ENCODE measurements at places on chromosomes 5 and 9.

DNA sequence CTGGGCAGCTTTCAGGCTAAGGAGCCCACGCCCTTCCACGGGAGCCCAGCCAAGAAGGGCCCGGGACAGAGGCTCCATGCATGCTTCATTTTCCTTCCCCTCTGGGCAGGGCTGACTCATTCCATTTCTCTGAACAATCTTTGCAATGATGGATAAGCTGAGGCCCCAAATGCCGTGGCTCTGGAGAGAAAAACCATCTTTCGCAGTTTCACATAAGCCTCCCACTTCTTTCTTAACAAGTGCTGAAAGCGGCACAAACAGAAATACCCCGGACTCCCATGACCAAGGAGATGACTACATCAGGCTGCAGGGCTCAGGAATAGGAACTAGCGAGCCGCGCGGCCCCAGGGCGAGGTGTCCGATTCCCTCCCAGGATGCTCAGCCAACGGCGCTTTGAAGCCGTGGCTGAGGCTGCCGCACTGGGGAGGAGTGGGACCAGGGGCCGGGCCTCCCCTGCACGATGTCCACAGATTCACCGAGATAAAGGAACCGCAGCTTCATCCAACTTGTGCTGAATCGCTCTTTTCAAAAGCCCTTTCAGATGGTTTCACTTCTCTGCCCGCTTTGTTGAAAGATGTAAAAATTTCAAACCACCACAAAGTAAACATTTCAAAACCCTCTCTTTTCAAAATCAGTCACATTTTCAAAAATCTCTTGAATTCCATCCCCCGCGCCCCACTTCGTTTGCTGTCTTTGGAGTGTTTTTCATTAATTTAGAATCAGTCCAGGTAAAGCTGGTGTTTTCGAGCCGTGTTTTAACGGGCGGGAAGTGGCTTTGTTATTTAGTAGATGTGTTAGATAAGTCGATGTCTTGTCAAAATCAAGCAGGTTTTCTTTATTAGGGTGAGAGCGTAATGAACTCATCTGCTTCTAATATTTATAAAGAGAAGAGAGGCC, 96.5 kb upstream of the LMX1B start:
- DNase-seq = peak; percentile 49

- no peak for DNase-seq
Measured at GRCh38 chr5:69502367-69502766, 9.8 kb downstream of the OCLN start.

DNA sequence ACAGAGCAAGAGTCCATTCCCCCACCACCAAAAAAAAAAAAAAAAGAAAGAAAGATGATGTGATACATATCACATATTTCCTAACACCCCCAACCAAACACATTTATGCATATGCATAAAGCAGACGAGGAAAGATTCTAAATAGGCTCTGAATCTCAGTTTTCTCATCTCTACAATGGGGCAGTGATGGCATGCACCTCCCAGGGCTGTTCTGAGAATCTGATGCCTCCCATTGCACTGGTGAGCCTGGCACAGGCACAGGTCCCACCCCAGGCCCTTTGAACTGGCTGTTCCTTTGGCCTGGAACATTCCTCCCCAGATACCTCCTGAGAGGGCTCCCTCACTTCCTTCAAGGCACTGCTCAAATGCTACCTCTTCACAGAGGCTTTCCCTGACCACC, 116.5 kb downstream of the C9orf50 start:
- DNase-seq = no peak

DNA sequence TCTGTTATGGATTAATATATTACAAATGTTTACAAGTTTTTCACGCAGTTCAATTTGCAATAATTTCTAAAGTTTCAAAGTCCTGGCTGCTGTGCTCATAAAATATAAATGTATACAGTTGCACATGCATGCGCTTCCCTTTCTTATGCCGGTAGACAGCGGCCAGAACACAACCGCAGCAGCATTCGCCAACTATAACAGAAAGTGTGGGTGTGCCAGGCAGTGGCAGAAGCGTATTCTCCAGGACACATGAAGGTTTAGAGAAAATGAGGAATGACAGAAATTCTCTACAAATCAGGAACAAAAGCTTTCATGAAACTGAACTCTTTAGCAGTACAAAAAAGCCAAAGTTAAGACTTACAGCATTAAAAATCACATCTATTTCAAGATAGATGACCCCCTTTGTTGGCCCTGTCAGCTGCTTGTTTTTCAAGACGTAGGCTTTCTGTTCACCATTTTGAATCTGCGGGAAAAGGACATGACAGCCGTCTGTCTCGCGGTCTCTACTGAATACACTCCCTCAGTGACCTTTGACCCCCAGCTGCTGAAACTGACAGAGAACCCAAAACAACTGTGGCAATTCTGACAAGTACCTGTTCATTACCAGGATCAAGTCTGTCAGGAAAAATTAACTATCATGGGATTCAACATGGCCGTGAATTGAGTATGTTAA, 252.2 kb downstream of the SLF1 start:
- DNase-seq = no peak

DNA sequence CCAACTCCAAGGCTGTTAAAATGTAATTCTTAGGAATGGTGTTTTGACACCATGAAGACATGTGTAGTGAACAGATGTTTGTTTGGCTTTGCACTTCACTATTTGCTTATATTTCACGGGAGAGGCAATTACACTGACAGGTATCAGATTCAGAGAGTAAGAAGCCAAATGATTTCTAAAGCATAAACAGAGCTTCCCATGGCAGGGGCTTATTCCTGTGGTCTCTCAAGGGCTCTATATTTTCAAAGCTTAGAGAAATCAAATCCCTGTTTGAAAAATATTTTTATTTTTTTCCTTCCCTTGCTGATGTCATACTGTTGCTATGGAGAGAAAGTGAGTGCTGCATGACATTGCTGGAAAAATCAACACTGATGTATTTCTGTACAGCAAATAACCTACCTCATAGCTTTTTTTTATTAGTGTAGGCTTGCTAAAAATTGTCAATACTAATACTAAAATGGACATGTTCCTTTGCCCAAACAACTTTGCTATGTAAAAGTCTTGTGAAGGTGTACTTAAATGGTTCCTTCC, 161.4 kb downstream of the GIN1 start:
- DNase-seq = no peak

- no peak for DNase-seq
Measured at GRCh38 chr9:87065981-87066380, 118.7 kb upstream of the GAS1 start.

- peak; percentile 12 for DNase-seq
Measured at GRCh38 chr5:142826741-142827492, 56.7 kb downstream of the ARHGAP26 start.

- DNase-seq = no peak
Measured at GRCh38 chr9:134792627-134793026, 88.0 kb upstream of the FCN2 start.

DNA sequence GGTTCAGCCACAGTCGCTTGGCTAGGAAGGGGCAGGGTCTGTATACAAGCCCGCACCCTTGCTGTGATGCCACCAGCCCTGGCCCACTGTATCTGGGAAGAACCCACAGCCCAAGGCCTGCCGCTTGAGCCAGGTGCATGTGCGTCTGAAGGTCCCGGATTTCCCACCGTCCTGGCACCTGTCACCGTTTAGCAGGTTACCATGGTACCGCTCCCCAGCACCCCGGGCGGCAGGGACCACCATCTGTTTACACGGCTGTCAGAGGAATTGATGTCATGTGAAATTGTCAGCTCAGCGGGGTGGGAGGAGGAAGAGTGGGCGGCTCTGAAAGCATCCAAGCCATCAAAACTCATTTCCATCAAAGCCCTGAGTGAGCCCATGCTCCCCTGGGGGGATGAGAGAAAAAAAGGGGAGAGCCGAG, 92.7 kb downstream of the HRH2 start:
- no peak for DNase-seq

GRCh38 chr5:153551537-153552079, 61.1 kb downstream of the GRIA1 start:
- no peak for DNase-seq

GRCh38 chr9:87382900-87383299, 114.8 kb upstream of the DAPK1 start:
- DNase-seq = no peak

GRCh38 chr5:68139611-68140441, 75.7 kb upstream of the PIK3R1 start:
- no peak for DNase-seq

DNA sequence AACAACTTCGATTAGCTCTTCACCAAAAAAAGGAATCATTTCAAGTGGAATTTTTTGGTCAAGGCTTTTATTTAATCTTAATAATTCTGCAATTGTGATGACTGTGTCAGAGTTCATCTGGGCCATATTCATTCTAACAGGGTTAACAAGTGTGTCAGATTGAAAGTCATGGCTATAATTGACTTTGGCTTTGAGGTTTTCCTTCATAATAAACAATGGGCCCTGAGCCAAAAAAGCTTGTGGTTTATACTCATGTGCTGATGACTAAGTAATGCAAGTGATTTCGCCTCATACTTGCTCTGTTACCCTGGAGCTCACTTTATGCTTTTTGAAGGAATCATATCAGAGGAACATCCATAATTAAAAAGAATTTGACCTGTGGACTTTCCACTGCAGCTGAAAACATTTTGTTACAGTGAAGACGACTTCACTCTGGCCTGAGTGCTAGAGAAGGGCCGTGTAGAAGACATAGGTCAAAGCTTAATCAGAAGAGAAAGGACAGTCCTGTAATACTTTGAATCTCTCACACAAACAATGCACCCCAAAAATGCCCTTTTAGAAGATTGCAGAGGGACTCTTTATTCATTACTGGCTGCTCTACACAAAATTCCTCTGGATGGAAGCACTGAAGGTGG, 101.7 kb downstream of the GDNF start:
- no peak for DNase-seq

DNA sequence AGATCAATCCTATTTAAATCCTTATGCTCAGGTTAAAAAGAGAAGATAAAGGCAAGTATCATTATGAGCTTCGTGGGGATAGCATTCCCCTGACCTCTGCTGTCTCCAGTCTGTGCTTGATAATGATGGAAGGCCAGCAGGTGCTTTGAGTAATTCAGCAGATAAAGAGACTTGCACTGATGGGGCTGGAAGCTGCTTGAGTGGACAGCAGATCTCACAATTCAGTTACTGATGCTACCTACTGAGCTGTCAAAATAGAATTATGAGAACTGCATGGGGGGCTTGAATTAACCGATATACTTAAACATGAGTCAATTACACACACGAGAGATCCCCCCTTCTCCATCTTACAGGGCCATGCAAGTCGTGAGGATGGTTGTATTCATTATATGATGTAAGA, 107.7 kb upstream of the GPR151 start:
- no peak for DNase-seq

- no peak for DNase-seq
Measured at GRCh38 chr5:136605638-136606037, 240.3 kb upstream of the TRPC7 start.

DNA sequence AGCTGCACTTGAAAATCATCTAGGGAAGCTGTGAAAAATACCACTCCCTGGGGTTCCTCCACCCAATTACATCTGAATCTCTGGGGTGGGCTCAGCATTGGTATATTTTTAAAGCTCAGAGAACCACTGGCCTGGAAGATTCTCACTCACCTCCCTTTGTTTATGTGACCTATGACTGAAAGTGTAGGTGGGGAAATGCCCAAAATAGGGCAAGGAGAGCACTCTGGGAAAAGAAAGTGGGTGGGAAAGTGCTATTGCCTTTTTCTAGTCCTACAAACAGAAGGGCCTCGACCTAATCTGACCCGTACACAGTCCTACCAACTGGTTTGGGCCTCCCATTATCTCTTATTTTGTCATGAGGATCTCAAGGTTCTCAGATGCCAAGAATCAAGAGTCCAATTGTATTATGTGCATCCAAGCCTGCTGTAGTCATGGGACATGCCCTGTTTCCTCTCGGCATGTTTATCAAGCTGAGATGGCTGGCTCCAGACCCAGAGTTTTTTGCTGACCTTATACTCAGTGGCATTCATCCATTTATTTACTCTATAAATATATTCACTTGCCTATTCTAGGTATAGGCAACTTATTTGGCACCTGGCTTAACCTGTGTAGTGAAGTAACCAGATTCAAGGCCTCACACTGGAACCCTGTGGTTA, 483.7 kb downstream of the ENC1 start:
- no peak for DNase-seq

DNA sequence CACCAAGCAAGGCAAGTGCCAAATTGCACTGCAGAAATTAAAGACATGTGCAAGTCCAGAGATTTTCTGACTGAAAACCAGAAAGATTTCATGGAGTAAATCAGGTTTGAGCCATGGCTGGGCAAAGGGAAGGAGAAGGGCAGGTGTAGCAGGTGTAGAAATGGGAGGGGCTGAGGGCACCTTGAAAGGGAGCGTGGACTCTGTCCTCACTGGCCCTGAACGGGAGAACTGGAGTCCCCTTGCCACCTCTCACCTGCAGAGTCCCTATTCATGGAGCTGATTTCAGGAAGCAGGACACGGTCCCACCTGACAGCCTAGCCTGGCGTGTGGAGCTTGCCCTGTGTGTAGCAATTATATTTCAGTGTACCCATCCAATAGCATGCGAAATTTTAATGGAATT, 46.3 kb downstream of the UBE2QL1 start:
- DNase-seq = no peak

- no peak for DNase-seq
Measured at GRCh38 chr9:82810915-82811314, 252.0 kb downstream of the RASEF start.

- no peak for DNase-seq
Measured at GRCh38 chr5:168477060-168477459, 9.2 kb upstream of the RARS1 start.

GRCh38 chr9:35423499-35423898, 66.4 kb upstream of the RUSC2 start:
- DNase-seq = no peak

- no peak for DNase-seq
Measured at GRCh38 chr9:35646153-35646532, 4.6 kb downstream of the SIT1 start.

DNA sequence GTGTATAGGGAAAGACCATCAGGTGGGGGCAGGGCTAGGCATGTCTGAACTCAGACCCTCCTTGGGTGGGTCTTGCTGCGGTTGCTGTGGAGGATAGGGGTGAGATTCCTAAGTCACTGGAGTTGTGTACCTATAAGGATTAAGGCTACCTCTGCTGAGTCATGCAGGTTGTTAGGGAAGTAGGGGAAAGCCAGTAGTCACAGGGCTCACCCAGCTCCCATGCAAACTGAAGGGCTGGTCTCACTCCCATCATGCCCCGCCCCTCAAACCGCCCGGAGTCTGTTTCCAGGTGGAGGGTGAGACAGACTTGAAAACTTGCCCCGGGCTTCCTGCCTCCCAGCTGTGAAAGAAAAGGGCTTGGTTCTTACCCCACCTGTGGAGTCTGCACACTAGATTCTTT, 161.8 kb downstream of the CAVIN4 start:
- DNase-seq = no peak

DNA sequence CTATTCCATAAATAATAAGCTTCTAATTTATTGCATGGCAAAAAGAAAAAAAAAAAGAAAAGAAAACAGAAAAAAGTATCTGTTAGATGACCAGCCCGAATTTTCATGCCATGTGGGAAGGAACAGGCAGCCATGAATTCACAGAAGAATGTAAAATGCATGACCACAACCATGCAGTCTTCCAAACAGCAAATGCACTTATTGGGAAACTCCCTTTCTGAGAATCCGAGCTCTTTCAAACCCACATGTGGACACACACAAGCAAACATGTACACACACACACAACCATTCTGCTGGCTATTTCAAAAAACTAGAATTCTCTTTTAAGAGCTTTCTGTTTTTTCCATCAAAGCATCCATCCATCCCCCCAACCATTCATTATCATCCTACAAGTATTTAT, 236.1 kb downstream of the DNAH5 start:
- DNase-seq = no peak

- DNase-seq = no peak
Measured at GRCh38 chr5:107817951-107818350, 147.2 kb upstream of the EFNA5 start.

GRCh38 chr5:149585910-149586309, 4.6 kb downstream of the ARHGEF37 start:
- no peak for DNase-seq

GRCh38 chr5:11540112-11540511, 364.1 kb downstream of the CTNND2 start:
- DNase-seq = no peak

Measured in CD8-positive, alpha-beta memory T cell (primary cell).